ENCODE measurements at places on chromosomes 11 and 22. TPM values are rescaled to one million over a fixed set of nuclear protein-coding genes. Genes with fewer than 3 reads are reported as not detected.

DNA sequence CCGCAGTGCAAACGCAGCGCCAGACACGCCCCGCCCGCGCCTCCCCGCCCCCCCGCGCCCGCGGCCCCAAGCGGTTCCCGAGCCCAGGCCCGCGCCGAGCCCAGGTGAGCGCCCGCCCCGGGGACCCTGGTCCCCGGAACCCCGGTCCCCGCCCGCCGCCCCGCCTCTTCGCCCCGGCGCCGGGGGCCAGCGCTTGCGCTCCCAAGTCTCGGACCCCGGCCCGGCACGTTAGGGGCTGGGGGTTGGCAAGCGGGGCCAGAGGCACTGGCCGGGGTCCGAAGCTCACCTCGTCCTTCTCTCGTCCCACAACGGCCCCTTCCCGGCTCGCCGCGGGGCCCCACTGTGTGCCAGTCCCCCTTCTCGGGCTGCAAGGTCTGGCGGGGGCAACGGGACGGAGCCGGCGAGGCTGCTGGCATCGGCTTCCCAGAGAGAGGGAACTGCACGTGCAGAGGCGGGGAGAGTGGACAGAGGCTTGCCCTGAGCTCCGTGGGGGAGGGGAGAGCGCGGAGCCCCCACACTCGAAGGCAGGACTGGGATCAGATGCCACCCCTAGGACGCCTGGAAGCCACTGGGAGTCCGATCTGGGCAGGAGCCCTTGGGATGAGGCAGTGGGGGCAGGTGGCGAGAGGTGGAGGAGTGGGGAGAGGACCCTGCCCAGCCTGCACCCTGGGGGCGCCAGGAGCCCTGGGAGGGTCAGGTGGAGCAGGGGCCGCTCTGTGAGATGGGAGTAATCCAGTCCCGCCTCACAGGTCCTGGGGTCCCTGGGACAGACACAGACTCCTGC is 1.8 kb upstream of the AIFM3 start:
- DNase-seq, result no peak

DNA sequence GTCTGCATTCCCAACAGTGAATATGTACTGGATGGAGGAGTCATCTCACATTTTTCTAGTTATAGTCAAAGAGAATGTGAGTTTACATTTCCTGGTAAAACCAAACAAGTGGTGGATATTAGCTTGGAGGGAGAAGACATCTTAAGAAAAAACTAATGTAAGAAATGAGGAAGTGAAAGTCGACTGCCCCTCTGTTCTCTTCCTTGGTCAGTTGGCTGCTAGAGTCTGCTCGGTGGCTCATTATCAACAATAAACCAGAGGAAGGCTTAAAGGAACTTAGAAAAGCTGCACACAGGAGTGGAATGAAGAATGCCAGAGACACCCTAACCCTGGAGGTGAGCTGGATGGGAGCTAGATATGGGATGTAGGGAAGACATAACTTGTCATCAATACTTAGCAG is 5.8 kb downstream of the SLC22A9 start:
- no peak for DNase-seq

- no peak for DNase-seq
Measured at GRCh38 chr11:23680488-23681230, 816.2 kb upstream of the LUZP2 start.

GRCh38 chr11:100152766-100153165 is 534.3 kb upstream of the ARHGAP42 start:
- no peak for DNase-seq

DNA sequence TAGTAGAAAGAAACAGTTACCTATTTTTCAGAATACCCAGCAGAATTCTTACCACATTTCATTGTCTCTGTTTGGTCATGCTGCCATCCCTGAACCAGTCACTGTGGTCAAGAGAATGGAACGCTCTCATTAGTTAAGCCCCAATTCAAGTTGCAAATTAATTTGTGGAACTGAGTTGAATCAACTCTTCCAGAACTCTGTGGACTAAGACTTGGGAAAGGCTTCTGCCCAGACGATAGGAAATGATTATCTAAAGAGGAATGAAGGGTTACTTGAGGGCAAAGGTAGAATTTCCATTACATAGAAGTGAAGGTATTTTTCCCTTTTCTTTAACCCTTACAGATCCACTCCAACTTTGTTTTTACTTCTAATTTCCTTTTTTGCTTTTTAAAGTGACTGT is 286.4 kb downstream of the DYNC2H1 start:
- DNase-seq, result no peak

AMPD3 gene
- total RNA-seq, result 6.2 TPM

DNA sequence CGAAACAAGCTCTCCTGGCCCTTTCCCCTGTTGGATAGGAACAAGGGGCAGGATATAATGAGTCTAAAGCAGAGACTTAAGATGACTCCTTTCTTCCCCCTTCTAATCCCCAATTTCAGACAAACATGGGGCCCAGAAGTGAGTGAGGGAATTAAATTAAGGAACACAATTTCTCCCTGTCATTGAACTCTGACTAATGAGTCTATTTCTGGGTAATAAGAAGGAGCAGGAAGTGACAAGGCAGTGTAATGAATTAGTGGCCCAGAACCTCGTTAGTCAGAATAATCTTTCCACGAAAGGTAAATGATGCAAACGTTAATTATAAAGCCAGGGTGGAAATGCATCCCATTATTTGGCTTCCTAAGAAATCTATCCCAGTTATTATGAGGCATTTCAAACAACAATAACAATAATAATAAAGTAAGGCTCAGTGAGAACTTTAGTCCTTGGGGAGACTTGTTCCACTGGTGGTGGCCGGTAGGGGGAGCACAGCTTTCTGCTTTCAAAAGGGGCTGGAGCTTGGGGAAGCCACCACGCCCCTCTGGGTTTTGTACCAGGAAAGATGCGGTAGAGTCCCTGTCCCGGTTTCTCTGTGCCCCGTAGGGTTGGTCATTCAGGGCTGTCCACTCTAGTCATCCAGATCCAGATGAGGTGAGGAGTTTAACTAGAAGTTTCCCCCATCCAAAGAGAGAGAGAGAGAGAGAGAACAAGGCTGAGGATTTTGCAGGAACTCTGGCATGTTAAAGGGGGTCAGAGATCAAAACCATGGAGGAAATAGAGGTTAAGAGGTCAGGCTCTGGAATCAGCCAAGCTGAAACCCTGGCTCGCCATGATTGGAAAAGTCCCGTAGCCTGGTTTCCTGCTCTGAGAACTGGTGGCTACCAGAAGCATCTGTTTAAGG is 298.3 kb downstream of the NTM start:
- DNase-seq, result peak; percentile 37

Data from breast epithelium (tissue), 4 donors.